SK-N-SH (cell line): ENCODE measurements at places on chromosomes 6 and 20. TPM values are rescaled to one million over a fixed set of nuclear protein-coding genes. Genes with fewer than 3 reads are reported as not detected.

Gene LTA
- polyA plus RNA-seq = not detected in 2 replicates

Gene TMEM74B
- polyA plus RNA-seq = 1.8 and 2.6 TPM in 2 replicates

Gene FAM209B
- not detected in 2 replicates for polyA plus RNA-seq

Gene UBE3D
- polyA plus RNA-seq = 3.4 and 3.8 TPM in 2 replicates

Gene CDC5L
- 6.0 and 7.3 TPM in 2 replicates for polyA plus RNA-seq

Gene MYL9
- polyA plus RNA-seq = not detected in 2 replicates

Gene TRIM26
- 23.5 and 26.1 TPM in 2 replicates for polyA plus RNA-seq

Gene OXT
- polyA plus RNA-seq = not detected in 2 replicates

DNA sequence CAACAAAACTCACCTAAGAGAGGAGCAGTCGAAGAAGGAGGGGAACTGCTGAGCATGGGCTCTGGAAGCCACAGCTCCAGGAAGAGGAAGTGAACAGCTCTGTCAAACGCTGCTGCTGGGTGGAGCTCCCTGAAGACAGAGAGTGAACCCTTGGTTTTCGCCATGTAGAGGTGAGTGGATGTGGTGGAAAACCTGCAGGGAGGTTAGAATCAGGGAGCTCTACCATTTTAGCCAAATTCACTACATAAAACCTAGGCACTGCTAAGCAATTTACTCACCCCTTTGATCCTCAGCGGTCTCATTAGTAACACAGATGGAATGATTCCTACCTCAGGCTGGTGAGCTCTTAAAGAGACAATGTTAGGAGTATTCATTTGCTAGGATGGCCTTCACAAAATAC lies 19.4 kb upstream of the TFAP2A start:
- H3K36me3 ChIP-seq = no peaks in the 10 kb centered on the region
- H3K4me3 ChIP-seq = no peak overlapping the region
- H3K4me1 ChIP-seq = no peaks in the 10 kb centered on the region
- no peaks in the 10 kb centered on the region; the same call in 1 of the 2 replicates for H3K27me3 ChIP-seq
- no peak for DNase-seq
- H3K27ac ChIP-seq = no peak overlapping the region

GRCh38 chr6:40532349-40533000 lies 54.7 kb downstream of the LRFN2 start:
- H3K4me1 ChIP-seq = peaks cover 31% of the 10 kb centered on the region; the same call in 1 of the 2 replicates
- no peaks in the 10 kb centered on the region for H3K36me3 ChIP-seq
- H3K27me3 ChIP-seq = no peaks in the 10 kb centered on the region; the same call in 1 of the 2 replicates
- no peak for DNase-seq
- no peak overlapping the region for H3K4me3 ChIP-seq

GRCh38 chr20:19605786-19606485 lies 152.1 kb upstream of the RIN2 start:
- H3K27ac ChIP-seq = no peak overlapping the region
- H3K4me1 ChIP-seq = no peaks in the 10 kb centered on the region
- H3K4me3 ChIP-seq = no peak overlapping the region
- H3K27me3 ChIP-seq = no peaks in the 10 kb centered on the region; the same call in 1 of the 2 replicates

DNA sequence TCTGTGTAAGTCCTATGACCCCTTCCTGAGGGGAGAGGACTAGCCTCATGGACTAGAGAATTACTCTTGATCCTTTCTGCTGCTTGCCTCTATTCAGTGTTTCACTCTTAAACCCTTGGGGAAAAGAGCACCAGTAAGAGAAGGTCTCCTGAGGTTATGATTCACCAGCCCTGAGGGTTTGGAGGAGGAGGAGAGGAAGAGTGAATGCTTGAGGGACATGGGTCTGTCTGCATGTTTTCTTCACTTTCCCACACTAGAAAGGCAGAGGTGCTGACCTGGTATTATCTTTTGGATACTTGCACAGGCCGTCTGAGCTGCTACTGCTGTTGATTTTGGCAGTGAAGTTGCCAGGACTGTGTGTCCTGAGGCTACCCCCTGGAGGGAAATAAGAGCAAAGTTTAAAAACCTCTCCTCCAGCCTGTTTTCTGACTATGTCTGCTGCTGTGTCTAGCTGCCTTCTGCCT lies 78.3 kb downstream of the CD109 start:
- peak overlapping the region; percentile 59 for H3K27ac ChIP-seq
- DNase-seq = no peak
- H3K4me1 ChIP-seq = no peaks in the 10 kb centered on the region
- H3K27me3 ChIP-seq = no peaks in the 10 kb centered on the region
- H3K4me3 ChIP-seq = no peak overlapping the region
- H3K36me3 ChIP-seq = peaks cover 7% of the 10 kb centered on the region; the same call in 1 of the 2 replicates

DNA sequence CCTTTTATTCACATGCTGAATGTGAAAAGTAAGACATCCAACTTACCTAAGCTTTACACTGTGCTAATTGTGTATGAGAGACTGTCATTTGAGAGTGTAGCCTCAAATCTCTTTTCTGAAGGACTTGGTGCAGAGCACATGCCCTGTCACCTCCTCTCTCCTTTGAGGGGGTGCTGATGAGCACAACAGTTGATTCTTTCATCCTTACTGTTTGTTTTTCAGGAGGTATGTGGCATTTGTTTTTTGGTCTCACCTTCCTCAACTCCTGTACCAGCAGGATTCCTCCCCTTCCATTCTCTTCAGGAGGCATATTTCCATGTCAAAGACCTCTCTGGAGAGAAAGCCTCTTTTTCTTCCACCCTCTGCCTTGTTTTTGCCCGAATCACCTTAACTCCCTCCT lies 252.6 kb upstream of the CITED2 start:
- no peak overlapping the region for H3K4me3 ChIP-seq
- no peaks in the 10 kb centered on the region for H3K36me3 ChIP-seq
- DNase-seq = no peak

GRCh38 chr6:90005048-90005827 lies 111.0 kb downstream of the GJA10 start:
- no peak for DNase-seq
- peaks cover 7% of the 10 kb centered on the region; the same call in 1 of the 2 replicates for H3K4me1 ChIP-seq
- H3K4me3 ChIP-seq = no peak overlapping the region
- no peaks in the 10 kb centered on the region for H3K27me3 ChIP-seq
- no peak overlapping the region for H3K27ac ChIP-seq

DNA sequence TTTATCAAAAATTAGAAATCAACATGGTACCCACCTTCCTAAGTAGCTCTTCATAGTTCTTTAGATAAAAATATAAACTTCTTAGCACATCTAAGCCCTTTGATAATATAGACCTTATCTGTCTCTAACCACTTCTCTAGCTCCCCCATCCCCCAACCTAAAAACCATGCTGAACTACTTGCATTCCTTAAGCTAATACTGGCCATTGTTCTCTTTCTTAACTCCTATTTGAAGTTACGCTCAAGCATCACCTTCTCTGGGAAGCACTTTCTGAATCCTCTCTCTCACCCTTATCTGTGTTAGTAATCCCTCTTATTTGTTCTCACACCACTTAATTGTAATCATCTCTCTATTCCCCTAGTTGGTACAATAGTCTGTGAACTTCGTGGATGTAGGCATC lies 153.0 kb downstream of the PHF3 start:
- no peak overlapping the region for H3K4me3 ChIP-seq
- no peaks in the 10 kb centered on the region for H3K36me3 ChIP-seq
- no peak overlapping the region for H3K27ac ChIP-seq
- H3K4me1 ChIP-seq = no peaks in the 10 kb centered on the region

- H3K36me3 ChIP-seq = 0 out of 2 replicates have a peak, but pooled peaks cover 3% of the 10 kb centered on the region
- no peak overlapping the region for H3K4me3 ChIP-seq
- no peaks in the 10 kb centered on the region for H3K27me3 ChIP-seq
- DNase-seq = no peak
These were observed 100.4 kb downstream of the MYO6 start for GRCh38 chr6:75849329-75850025.

- H3K4me3 ChIP-seq = no peak overlapping the region
- peaks cover 5% of the 10 kb centered on the region; the same call in 1 of the 2 replicates for H3K36me3 ChIP-seq
- H3K27ac ChIP-seq = peak overlapping the region; percentile 85
- 0 out of 2 replicates have a peak, but pooled peaks cover 4% of the 10 kb centered on the region for H3K27me3 ChIP-seq
- H3K4me1 ChIP-seq = no peaks in the 10 kb centered on the region
These were observed 62.6 kb downstream of the SRC start for GRCh38 chr20:37408302-37409193.

DNA sequence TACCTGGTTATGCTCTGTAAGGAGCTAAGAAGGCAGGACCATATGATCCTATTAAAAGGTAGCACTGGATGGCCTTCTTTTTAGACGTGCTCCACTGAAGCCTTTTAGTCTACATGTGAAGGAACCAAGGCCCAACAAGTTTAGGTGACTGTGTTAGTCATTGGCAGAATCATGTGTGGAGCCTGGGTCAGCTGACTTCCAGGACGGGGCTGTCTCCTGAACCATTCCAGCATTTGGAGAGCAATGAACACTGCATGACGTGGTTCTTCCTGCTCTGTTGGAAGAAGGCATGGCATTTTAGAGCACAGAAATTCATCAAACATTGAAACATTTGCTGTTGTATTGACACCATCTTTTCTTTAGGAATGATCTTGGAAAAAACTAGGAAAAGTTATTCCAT lies 87.8 kb upstream of the TIAM2 start:
- H3K4me1 ChIP-seq = no peaks in the 10 kb centered on the region; the same call in 1 of the 2 replicates
- H3K4me3 ChIP-seq = no peak overlapping the region
- H3K36me3 ChIP-seq = peaks cover 11% of the 10 kb centered on the region
- DNase-seq = no peak

GRCh38 chr20:37524859-37525708 lies 2.6 kb downstream of the BLCAP start:
- DNase-seq = no peak
- H3K4me1 ChIP-seq = peaks cover 49% of the 10 kb centered on the region
- H3K27ac ChIP-seq = no peak overlapping the region; the same call in 1 of the 2 replicates
- no peaks in the 10 kb centered on the region for H3K27me3 ChIP-seq
- peaks cover 4% of the 10 kb centered on the region; the same call in 1 of the 2 replicates for H3K36me3 ChIP-seq
- no peak overlapping the region for H3K4me3 ChIP-seq

DNA sequence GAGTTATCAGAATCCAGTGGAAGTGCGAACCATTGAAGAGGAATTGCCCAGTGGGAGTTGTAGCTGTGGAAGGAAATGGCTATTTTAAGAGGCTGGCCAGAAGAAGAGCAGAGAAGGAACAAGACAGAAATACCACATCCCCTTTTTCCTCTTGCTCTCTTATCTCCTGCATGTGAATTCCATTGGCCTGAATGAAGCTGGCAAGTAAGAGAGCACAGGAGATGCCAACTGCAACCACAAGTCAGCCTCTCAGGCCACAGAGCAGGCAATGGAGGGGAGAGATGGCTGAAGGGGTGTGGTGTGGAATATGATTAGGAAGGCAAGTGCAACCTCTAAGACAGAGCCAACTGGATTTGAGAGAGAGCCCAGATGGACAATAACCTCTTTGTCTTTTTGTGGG lies 362.7 kb upstream of the IMPG1 start:
- no peak for DNase-seq
- no peaks in the 10 kb centered on the region for H3K4me1 ChIP-seq
- H3K27ac ChIP-seq = no peak overlapping the region
- H3K36me3 ChIP-seq = no peaks in the 10 kb centered on the region
- no peaks in the 10 kb centered on the region for H3K27me3 ChIP-seq
- no peak overlapping the region for H3K4me3 ChIP-seq

GRCh38 chr20:49765413-49765736 lies 47.3 kb upstream of the SLC9A8 start:
- no peak overlapping the region for H3K4me3 ChIP-seq
- no peak overlapping the region for H3K27ac ChIP-seq
- no peaks in the 10 kb centered on the region for H3K27me3 ChIP-seq
- H3K4me1 ChIP-seq = no peaks in the 10 kb centered on the region
- no peak for DNase-seq

GRCh38 chr6:16751251-16751946 lies 9.9 kb downstream of the ATXN1 start:
- no peak overlapping the region for H3K27ac ChIP-seq
- H3K36me3 ChIP-seq = peaks cover 35% of the 10 kb centered on the region
- DNase-seq = no peak
- no peaks in the 10 kb centered on the region; the same call in none of the 2 replicates for H3K4me1 ChIP-seq
- H3K4me3 ChIP-seq = no peak overlapping the region

DNA sequence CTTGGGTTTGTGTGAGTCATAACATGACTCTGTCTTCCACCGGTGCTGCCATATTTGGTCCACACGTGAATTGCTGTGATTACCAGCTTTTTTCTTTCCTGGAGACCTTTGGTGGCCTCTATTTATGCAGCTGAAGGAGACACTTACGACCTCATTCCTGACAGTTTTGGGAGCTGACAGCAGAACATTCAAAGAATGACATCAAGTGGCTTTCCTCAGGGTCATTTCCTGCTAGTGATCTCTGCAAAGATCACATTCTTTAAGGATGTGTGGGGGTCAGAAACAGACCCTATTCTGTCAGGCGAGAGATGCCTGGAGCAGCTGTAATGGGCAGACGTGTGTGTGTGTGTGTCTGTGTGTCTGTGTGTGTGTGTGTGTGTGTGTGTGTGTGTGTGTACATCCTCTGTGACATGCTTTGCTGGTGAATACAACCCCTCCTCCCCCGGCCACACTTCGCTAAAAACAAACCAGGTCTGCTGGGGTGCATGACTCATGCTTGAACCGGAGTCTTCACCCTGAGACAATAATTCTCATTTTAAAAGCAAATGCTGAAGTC lies 115.6 kb downstream of the TMEM170B start:
- H3K4me3 ChIP-seq = no peak overlapping the region
- H3K36me3 ChIP-seq = no peaks in the 10 kb centered on the region
- H3K27ac ChIP-seq = no peak overlapping the region

DNA sequence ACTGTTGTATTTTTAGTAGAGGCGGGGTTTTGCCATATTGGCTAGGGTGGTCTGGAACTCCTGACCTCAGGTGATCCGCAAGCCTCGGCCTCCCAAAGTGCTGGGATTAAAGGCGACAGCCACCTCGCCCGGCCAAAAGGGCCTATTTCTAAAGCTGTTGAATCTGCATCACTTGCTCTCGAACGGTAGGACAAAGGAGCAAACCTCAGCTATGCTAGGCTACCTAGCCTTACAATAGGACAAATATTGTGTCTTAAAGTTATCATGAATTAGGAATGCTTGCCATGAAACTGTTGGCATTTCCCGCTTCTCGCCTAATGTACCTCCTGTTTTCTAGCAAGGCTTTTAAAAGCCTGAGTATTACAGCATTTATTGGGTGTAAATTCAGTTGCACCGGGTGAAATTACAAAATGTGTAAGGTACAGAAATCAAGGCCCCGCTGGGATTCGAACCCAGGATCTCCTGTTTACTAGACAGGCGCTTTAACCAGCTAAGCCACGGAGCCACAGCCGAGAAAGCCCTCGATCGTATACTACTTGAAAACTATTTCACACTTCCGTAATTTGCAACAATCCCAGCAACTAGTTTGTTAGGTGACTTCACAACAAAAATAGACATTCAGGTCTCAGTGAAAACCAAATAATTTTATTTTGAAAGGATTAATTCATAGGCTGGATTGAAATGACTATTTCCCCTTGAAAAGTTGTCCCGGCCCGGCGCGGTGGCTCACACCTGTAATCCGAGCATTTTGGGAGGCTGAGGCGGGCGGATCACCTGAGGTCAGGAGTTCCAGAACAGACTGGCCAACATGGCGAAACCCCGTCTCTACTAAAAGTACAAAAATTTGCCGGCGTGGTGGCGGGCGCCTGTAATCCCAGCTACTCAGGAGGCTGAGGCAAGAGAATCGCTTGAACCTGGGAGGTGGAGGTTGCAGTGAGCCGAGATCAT lies 211.6 kb upstream of the ZNF184 start:
- H3K36me3 ChIP-seq = no peaks in the 10 kb centered on the region
- DNase-seq = peak; percentile 64
- peaks cover 21% of the 10 kb centered on the region for H3K27me3 ChIP-seq
- no peak overlapping the region for H3K27ac ChIP-seq
- no peaks in the 10 kb centered on the region for H3K4me1 ChIP-seq
